ENCODE measurements at places on chromosomes 11 and 22. TPM values are rescaled to one million over a fixed set of nuclear protein-coding genes. Genes with fewer than 3 reads are reported as not detected.

TEX12 gene
- total RNA-seq: not detected

TM7SF2 gene
- 16.1 TPM for total RNA-seq

PTPN5 gene
- total RNA-seq: not detected

C11orf97 gene
- total RNA-seq: not detected

MYRF gene
- 1.0 TPM for total RNA-seq

APOA4 gene
- not detected for total RNA-seq

OVCH2 gene
- not detected for total RNA-seq

KDM4D gene
- total RNA-seq: 0.49 TPM

MMP3 gene
- total RNA-seq: not detected

ADAMTS15 gene
- 2.8 TPM for total RNA-seq

IGLL5 gene
- total RNA-seq: not detected

MYBPC3 gene
- not detected for total RNA-seq

PNPLA5 gene
- total RNA-seq: not detected

KCNC1 gene
- total RNA-seq: not detected

GLYAT gene
- total RNA-seq: not detected

TRPM5 gene
- total RNA-seq: not detected

AIFM3 gene
- not detected for total RNA-seq

POU2AF3 gene
- total RNA-seq: not detected

SLC25A45 gene
- total RNA-seq: 0.81 TPM

DRD2 gene
- not detected for total RNA-seq

GLB1L3 gene
- total RNA-seq: not detected

RIN1 gene
- 2.9 TPM for total RNA-seq

OR8G1 gene
- total RNA-seq: not detected

BCO2 gene
- 0.65 TPM for total RNA-seq

SLC22A8 gene
- total RNA-seq: not detected

HOATZ gene
- total RNA-seq: not detected

LDHAL6A gene
- not detected for total RNA-seq

TRPC6 gene
- total RNA-seq: 106 TPM

OR5P2 gene
- not detected for total RNA-seq

SORL1 gene
- 0.38 TPM for total RNA-seq

DGAT2 gene
- total RNA-seq: 0.65 TPM

OR4C16 gene
- total RNA-seq: not detected

PRODH gene
- not detected for total RNA-seq

PDXP gene
- 4.9 TPM for total RNA-seq

INS gene
- not detected for total RNA-seq

CSNK2A3 gene
- 7.4 TPM for total RNA-seq

OR51I1 gene
- total RNA-seq: not detected

Measured in bladder microvascular endothelial cell (primary cell).